Left ventricle myocardium superior (tissue), 1 donor: ENCODE measurements at places on chromosomes 2 and 18.

GRCh38 chr2:3042601-3043585 is 334.7 kb downstream of the EIPR1 start:
- DNase-seq: no peak

DNA sequence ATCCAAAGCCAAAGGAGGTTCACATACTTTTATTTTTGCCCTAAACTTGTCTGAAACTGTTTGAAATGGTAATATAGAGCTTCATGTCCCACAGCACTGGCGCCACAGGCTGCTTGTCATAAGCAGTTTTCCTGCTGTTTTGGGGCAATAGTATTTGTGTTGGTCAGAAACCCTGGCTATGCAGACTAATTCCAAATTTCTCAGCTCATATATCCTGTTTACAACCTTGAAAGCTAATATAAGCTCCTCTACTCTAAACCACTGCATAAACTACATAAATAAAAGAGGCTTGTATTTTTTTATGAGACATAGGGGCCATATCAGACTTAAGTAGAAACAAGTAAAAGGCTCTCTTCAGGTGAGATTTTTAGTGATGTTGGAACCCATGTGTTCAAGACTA is 736.8 kb upstream of the ID2 start:
- DNase-seq: no peak

- no peak for DNase-seq
These were observed 55.2 kb upstream of the STON1 start for GRCh38 chr2:48474574-48475298.

- no peak for DNase-seq
These were observed 59.0 kb downstream of the SEPTIN10 start for GRCh38 chr2:109554758-109555157.

DNA sequence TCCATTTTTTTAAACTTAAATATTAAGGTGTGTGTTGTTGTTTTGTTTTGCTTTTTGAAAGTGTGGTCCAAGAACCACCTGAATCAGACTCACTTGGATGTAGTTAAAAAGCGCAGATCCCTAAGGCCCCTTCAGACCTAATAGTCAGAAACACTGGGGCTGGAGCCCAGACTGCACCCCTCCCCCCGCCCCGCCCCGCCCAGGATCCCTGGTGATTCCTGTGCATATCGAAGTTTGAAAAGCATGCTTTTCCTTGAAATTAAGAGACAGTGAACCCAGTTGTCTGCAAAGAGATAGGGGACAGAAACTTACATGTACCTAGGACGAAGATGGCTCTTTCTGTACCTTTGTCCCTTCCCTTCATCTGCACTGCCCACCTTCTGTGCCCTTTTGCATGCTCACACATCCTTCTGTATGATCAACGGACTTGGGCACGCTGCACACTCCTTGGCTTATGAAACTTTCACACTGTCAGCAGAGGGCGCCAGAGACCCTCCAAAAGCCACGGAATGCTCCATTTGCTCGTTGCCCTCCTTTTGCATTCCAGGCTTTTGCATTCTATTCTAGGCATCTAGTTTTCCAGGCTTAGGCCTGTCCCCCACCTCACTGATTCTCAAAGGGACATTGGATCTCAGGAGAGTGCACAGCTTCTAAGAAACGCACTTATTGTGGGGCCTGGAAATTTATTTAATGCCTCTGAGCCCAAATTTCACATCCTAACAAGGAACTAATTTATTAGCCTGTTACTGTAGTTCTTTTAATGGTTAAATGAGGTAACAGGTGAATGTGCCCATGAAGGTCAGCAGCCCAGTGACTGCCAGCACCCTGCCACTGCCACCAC is 32.8 kb upstream of the SLC14A1 start:
- peak; percentile 77 for DNase-seq

GRCh38 chr18:6441200-6441599 is 26.5 kb upstream of the L3MBTL4 start:
- DNase-seq: no peak

DNA sequence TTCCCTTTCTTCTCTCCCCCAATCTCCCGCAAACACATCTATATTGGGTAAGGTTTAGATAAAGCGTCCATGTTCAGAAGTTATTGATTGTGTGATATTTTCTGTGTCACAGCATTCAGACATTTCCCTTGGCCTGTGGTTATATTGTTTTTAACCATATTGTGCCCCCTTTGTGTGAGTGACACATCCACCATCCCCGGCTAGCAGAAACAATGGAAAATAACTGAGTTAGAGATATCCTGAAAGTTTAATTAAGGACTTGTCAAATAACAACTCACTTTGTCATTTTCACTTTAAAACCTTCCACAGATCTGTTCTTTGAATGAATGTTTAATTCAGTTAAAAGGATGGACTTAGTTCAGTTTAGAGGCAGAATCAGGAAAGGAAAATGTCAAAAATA is 151.0 kb downstream of the KCNJ3 start:
- no peak for DNase-seq

DNA sequence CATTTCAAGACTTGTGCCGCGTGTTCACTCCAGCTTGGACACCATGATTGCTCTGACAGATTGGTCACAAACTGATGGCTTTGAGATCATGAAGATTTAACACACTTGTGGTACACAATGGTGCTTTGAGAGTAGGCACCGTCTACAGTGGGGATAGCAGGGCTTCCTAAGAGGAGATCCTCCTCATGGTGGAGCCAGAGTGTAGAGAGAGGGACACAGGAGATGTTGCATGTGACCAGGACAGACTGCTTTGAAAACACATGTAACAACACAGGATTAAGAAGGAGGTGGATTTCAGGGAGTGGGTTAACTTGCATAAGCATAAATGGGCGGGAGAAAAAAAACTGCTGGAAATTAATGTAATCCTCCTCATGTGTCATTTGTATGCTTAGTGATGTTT is 95.7 kb upstream of the LINC00305 start:
- no peak for DNase-seq

- DNase-seq: no peak
These were observed 13.9 kb upstream of the SMCHD1 start for GRCh38 chr18:2641638-2642037.

DNA sequence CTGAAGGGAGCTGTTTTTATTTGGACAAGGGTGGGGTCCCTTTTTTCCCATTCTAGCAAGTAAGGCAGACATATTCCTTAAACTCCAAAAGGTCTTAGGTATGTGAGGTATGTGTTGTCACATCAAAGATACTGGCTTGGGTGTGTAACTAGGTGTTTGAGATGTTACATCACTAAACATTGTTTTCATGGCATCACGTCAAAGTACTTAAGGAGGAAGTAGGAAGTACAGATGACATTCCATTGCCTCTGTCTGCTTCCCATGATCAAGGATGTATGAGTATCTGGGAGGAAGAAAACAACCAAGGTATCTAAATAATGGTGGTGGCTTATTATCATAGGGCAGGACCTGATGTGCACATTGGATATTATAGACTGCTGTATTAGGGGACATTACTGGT is 39.3 kb downstream of the CD302 start:
- no peak for DNase-seq

DNA sequence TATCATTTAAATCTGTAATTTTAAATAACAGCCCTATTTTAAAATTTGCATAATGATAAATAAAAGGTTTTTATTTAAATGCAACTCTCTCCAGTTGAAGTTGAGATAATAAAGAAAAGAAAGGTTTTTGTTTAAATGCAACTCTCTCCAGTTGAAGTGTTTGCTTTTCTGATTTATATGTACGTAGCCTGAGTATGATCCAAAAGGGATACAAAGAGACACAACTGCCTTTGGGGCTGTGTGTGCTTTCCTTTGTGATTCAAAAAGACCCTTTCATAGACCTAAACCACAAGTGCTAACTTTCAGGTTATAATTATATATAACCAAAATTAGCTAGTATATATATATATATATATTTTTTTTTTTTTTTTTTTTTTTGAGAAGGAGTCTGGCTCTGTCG is 76.2 kb upstream of the MFF start:
- DNase-seq: no peak

- DNase-seq: no peak
These were observed 37.0 kb upstream of the MEP1B start for GRCh38 chr18:32152705-32153448.

DNA sequence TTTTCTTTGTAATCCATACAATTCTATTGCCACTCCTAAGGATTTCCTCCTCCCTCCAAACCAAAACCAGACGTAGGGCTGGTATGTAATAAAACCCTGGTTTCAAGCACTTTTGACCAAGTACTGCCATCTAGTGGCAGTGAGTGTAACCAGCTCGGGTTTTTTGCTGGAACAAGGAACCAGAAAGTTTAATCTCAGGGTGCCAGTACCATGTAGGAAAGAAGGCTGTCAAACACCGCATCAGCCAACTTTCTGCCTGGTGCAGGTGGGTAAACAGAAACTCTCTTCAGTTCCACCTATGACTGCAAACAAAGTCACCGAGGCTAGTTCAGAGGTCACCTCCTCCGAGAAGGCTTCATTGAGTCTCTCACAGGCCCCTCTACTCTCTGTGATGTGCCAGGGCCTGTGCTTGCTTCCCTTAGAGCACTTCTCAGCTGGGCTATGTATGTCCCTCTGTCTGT is 10.2 kb upstream of the THNSL2 start:
- peak; percentile 36 for DNase-seq

DNA sequence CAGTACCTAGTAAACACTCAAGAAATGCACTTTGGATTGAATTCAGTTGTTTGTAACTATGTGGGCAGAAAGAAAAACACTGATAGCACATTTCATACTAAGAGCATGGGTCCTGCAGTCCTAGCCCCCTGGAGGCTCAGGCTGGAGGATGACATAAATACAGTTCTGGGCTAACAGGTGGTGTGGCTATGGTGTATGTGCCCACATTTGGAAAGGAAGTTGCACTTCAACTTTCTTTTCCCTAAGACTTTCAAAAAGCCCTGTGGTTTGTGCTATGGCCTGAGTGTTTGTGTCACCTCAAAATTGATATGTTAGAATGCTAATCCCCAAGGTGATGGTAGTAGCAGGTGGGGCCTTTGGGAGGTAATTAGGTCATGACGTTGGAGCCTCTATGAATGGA is 218.2 kb downstream of the CDCA7 start:
- no peak for DNase-seq

DNA sequence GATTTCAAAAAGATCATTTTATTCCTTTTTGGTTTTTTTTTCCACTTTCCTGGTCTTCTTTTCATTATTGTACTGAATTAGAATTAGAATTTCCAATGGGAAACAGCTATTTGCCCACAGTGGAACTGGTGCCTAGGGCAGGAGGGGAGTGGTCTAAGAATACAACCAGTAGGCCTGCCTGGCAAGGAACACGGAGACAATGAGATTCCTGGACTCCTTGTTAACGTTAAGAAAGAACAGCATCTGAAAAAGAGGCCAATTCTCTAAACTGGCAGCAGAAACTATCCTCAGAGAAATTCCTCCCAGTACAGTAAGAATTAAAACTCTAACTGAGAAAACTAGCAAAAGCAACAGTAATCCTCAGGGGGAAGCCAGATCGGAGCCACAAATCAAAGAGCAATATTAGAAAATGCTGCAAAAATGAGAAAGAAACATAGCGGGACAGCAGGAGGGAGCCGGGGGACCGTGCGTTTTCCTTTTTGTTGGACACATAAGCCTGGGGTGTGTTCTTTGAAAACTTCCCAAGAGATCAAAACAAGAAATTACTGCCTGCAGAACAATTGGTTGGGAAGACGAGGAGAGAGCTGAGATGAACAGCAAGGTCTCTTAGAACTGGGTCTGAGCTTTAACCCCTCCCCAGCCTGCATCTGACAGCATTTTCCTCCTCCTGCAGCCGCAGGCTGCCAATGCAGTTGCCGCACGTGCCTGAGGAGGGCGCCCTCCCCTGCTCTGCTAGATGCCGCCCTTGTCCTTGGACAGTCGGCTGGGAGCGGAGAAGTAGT is 776.0 kb downstream of the TSN start:
- no peak for DNase-seq

GRCh38 chr2:196066291-196067087 is 2.1 kb downstream of the DNAH7 start:
- DNase-seq: no peak

DNA sequence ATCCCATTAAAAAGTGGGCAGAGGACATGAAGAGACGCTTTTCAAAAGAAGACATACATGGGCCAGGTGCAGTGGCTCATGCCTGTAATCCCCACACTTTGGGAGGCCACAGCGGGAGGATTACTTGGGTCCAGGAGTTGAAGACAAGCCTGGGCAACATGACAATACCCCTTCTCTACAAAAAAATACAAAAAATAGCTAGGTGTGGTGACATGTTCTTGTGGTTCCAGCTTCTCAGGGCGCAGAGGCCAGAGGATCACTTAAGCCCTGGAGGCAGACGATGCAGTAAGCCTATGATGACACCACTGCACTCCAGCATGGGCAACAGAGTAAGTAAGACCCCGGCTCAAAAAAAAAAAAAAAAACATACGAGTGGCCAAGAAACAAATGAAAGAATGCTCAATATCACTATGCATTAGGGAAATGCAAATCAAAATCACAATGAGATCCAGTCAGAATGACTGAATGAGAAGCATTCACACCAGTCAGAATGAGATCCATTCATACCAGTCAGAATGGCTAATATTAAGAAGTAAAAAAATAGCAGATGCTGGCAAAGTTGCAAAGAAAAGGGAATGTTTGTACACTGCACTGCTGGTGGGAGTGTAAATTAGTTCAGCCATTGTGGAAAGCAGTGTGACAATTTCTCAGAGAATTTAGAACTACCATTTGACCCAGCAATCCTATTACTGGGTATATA is 550.2 kb upstream of the SLC39A10 start:
- DNase-seq: no peak

DNA sequence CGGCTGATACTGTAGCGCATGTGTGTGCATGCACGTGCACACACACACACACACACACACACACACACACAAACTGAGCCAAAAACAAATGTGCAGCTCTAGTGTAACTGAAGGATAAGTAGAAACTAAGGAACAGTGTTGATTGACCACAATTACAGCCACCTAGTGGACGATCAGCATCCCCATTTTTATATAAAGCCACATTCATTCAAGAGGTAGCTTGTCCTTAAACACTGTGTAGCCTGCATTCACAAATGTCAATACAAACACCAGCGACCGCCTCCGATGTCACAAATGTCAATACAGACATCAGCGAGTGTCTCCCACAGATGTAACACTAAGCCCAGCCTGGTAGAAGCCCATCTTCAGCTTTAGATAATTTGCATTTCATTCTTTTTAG is 167.4 kb downstream of the PTGR3 start:
- no peak for DNase-seq

- no peak for DNase-seq
These were observed 137.1 kb downstream of the ARHGAP28 start for GRCh38 chr18:6866552-6867085.

GRCh38 chr2:236309669-236310029 is 45.4 kb upstream of the ASB18 start:
- DNase-seq: no peak

GRCh38 chr2:85695691-85696668 is 1.8 kb downstream of the GNLY start:
- DNase-seq: no peak

DNA sequence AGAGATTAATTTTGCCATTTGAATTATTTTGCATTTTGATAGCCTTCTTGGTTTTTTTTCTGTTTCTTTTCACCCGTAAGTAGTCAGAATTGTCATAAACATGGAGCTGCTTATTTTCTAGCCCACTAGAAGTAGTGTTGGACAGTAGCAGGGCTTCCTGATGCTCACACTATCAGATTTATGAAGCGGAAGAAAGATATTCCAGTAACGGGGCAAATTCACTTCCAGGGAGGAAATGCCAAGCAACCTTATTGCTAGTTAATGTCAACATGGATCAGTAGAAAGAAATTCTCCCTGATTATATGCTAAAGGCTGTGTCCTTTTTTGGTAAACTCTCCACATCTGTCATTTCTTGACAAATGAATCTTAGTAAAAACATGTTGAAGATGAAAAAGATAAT is 19.2 kb upstream of the ADAM23 start:
- DNase-seq: no peak
